ENCODE measurements at places on chromosomes 5 and 9.

GRCh38 chr5:30968971-30969370 lies 224.5 kb upstream of the CDH6 start:
- no peak for DNase-seq

DNA sequence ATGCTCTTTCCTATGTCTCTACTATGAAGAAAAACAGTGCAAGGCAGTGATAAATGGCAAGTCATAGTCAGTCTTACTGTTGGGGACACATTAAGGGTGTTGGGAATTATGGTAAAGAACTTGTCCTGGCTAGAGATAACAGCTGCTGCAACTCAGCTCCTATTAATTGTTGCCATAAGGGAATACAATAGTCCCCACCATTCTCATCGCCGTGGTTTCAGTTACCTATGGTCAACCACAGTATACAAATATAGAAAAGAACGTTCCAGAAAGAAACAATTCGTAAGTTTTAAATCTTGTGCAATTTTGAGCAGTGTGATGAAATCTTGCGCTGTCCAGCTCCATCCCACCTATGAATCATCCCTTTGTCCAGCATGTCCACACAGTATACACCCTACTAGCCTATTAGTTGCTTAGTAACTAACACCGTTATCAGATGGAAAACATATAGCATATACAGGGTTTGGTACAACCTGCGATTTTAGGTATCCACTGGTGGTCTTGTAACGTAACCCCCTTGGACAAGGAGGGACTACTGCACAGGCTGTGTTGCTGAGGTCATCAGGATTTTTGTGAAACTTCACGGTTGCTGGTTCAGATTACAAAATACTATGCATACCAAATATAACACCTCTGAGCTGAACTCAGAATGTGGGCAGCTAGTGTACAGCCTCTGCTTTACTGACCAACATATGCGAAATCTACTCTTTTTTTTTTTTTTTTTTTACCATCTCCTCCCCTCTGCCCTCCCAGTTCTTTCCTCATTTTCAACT lies 53.5 kb downstream of the ZFR start:
- no peak for DNase-seq

GRCh38 chr5:85488295-85488694 lies 1103.6 kb upstream of the EDIL3 start:
- DNase-seq = no peak

GRCh38 chr5:105812304-105812703 lies 1858.4 kb downstream of the EFNA5 start:
- no peak for DNase-seq

- no peak for DNase-seq
These were observed 33.1 kb downstream of the EGR1 start for GRCh38 chr5:138498376-138498775.

All from renal pelvis (tissue), 12 donors.